ENCODE measurements at places on chromosomes 5 and 9. TPM values are rescaled to one million over a fixed set of nuclear protein-coding genes. Genes with fewer than 3 reads are reported as not detected.
A peak's percentile ranks its signal among the peaks of the same experiment; 100 is the strongest.

DNA sequence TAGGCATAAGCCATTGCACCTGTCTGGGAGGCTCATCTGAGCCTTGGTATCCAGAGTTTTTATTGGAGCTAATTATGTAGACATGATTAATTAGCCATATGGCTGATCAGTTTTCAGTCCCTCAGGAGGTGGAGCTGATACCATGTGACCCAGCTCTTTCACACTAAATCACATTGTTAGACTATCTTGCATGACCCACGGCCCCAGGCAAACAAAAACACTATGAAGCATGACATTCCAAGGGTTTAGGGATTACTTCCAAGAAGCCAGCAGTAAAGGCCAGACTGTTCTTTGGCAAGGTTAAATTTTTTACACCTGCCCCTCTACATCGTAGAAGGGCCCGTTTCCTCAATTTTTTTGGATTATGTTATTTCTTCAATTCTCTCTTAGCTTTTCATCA is 5.0 kb upstream of the C5orf24 start:
- no peak for DNase-seq

- DNase-seq, result peak; percentile 11
Observed at GRCh38 chr5:154523709-154524108, 45.7 kb upstream of the HAND1 start.

DNA sequence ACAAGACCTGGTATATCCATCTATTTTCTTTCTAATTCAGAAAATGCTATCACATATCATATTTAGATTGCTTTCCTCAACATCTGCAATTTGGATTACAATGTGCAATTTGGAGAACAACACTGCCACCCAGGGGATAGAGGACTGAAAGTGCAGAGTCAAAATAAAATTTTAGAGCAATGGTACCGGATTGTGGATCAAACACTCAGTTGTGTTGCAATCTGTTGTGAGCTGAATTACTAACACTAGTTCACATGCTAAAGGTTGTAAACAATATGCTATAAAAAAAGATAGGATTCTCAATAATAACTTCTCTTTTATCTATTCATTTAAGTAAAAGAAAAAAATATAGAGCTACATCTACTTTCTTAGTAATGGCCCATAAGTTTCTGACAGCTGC is 11.9 kb upstream of the SRFBP1 start:
- peak; percentile 31 for DNase-seq

DNA sequence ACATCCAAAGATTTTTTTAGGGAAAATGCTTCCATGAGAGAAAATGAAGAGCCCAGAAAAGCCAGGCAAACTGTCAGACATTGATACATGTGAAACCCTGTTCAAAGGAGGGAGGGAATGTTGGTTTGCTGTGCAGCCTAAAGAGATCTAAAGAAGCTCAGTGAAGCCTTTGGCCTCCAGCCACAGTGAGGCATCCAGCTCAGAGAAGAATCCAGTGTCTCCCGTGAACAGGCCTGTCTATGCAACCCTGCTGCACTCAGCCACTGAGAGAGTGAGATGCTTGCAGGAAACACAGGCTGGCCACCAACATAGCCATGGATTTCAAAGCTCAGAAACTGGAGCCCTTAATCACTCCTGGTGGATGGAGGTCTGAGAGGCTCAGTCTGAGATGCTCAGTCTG is 171.4 kb upstream of the PLCXD3 start:
- no peak for DNase-seq

DNA sequence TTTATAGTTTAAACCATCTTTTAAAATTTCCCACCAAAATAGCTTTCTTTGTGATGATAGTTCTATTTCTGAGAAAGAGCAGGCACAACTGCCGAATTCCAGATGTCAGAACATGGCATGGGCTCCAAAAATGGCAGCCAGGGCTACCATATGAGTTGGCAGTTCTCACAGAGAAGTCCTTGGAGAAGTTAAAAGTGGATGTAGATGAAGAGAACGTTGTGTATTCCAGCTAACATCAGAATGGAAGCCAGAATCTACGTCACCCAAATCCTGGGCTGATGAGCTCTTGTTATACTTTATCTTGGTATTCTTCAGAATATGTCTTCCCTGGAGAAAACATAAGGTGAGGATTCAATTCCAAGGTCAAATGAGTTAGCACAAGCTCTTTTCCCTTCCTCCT is 66.9 kb upstream of the BASP1 start:
- DNase-seq, result no peak

- DNase-seq, result no peak
Observed at GRCh38 chr5:79001471-79001870, 16.4 kb upstream of the ARSB start.

DNA sequence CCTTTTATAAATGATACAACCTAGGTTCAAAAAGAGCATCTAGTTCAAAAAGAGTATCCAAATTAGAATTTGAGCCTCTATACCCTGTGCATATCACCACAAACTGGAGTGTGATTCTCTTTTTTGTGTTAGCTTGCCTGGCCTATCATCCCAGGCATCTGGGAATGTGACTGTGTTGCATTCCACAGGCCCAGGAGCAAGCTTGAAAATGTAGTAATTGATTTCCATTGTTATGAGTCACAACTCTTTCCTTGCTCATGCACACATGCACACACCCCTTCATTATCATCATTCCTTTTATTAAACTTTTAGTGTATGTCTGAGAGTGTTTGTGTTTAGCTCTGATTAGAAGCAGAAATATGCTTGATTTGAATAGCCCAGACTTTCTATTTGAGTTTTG is 75.2 kb downstream of the FCHO2 start:
- DNase-seq, result peak; percentile 44

- DNase-seq, result no peak
Observed at GRCh38 chr9:86062845-86063693, 36.3 kb downstream of the GOLM1 start.

- DNase-seq, result no peak
Observed at GRCh38 chr9:33341182-33341581, 50.9 kb downstream of the NFX1 start.

DNA sequence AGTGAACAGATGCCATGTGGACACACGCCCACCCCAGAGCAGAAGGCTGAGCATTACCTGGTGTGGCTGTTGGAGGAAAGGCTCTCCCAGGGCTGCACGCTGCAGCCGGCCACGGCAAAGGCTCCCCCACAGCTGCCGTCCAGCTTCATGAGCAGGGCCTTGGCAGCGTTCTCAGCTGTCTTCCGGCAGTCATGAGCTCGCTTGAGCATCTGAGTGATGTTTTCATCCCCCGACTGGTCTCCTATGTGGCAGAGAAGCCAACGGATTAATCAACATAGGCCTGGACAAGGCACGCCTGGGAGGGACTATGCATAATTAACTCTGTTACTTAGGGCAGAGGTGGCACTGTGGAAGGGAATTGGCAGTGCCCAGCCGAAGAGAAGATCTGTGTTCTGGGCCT is 87.3 kb downstream of the DCP2 start:
- no peak for DNase-seq

DNA sequence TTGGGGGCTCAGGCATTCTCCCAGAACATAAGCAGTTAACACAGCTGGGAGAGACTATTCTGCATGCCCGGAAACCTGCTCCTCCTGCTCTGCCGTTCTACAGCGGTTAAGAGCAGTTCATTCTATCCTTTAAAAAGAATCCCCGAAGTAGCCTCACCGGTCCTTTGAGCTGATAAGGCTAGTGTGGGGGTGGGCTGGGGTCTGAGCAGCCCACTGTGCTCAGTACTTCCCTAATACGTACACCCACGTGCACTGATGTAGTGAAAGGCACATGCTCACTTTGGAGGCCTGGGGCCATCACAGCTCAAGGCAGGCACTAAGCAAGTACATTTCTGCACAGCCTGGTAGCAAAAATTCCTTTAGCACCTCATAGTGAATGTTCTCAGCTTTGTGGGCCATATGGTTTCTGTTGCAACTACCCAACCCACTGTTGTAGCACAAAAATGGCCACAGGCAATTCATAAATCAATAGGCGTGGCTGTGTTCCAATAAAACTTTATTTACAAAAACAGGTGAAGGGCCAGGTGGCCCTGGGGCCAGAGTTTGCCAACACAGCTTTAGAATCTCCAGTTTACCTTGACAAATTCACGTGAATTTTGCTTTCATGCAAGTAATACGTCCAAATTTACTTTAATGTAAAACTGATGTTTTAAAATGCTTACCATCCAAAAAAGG is 136.4 kb downstream of the ZNF354C start:
- DNase-seq, result no peak

GRCh38 chr5:76704131-76704663 is 11.7 kb upstream of the F2R start:
- DNase-seq, result no peak

GRCh38 chr5:133497608-133498348 is 114.6 kb downstream of the FSTL4 start:
- no peak for DNase-seq

GRCh38 chr9:127137640-127138360 is 15.4 kb upstream of the ANGPTL2 start:
- no peak for DNase-seq

GRCh38 chr5:156460471-156460870 is 133.5 kb downstream of the SGCD start:
- no peak for DNase-seq

DNA sequence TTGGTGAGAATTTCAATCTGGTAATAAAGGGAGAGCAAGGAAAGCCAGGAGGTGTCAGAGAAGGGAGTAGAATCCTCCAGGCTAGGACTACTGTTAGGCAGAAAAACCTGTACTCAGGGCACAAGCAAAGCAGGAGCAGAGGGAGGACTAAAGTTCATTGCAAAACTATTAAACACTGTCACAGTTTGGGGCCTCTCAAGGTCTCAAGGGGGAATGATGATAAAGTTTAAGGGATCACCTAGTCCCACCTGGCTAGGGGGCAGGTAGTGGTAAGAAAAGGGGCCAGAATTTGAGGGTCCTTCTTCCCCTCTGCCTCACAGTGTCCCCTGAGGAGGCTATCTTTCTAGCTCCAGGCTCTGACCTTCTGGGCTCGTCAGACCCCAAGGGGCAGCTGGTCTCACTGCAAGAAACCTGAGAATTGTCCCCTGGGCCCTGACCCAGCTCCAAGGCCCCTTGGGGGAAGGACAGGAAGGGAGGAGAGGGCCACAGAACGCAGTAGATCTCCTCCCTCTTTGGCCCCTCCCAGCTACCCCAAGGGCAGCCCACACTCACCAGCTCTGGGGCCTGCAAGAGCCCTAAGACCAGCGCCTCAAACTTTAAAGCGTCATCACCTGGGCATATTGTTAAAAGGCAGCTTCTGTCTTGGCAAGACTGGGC is 974 bp downstream of the CCDC69 start:
- no peak for DNase-seq

GRCh38 chr5:102811972-102812371 is 56.9 kb downstream of the PAM start:
- no peak for DNase-seq

DNA sequence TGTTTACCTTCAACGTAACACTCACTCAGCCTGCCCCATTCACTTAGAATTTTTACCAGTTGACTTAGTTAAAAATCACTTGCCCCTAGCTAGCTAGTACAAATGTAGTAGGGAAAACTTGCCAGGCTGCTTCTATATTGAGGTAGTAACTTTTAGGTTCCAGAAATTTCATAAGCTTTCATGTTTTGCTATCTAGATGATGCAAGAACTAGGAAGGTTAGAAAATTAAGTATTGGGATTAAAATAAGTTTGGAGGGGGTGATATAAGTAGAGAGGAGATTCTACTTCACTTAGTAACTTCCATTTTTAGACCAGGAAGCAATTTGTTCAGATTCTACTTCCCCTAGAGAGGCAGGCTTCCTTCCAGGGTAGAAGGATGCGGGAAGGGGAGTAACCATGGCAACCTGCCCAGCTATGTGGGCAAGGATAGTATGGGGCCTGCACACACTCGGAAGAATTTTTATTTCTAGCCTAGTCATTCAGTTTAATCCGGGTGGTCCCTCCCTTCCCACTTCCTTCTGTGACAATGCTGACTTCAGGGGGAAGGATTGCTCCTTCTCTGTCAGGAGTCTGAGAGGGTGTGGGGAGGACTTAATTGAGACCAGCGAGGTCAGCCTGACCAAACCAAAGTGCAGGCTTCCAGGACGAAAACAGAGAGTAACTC is 4.2 kb downstream of the DAB2 start:
- no peak for DNase-seq

DNA sequence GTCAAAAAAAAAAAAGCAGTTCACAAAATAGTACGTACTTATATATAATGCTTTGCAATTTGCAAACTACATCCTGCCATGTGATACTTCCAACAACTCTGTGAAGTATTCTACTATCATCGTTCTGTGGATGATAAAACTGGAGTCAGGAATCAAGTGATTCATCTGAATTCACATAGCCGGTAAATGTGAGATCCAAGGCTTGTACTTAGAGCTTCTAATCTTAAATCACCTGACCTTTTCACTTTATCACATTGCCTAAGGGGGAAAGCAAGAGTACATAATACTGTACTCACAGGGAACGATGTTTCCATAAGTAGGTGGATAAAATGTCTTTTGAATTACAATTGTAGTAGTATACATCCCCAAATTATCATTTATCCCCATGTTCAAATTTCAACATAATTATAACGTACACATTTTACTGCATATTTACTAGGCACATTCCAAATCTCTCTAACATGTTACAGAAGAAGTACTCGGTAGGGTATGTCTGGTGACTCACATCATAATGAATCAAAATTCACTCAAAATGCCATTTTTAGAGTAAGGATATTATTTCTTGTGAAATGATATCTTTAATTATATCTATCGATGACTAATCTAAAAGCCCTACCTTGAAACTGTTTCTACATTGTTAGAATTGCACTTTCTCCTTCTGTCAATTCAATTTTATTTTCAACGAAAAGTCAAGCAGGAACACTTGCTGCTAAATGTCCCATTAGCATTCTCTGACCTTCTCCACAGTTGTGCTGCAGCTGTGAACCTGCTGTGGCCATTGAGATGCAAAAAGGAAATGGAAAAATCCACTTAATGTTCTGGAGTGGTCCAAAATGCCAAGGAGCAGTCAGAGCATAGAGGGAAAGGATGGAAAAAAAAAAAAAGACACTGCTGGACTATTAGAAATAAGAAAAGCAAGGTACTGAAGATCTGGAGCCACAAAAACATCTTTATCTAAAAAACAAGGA is 78.9 kb downstream of the OR2K2 start:
- DNase-seq, result no peak

The FOXD4 gene
- polyA plus RNA-seq, result 0.42 TPM

The IGFBPL1 gene
- 1.4 TPM for polyA plus RNA-seq

The CCDC152 gene
- polyA plus RNA-seq, result 13.5 TPM

The SLCO4C1 gene
- 21.1 TPM for polyA plus RNA-seq

The KIF20A gene
- polyA plus RNA-seq, result 41.1 TPM

The SIT1 gene
- polyA plus RNA-seq, result 0.58 TPM

The FIBCD1 gene
- polyA plus RNA-seq, result 0.79 TPM

The TSPAN17 gene
- 39.2 TPM for polyA plus RNA-seq

The GABRA6 gene
- polyA plus RNA-seq, result not detected

The DAB2 gene
- polyA plus RNA-seq, result 235 TPM

The SPAG8 gene
- 6.0 TPM for polyA plus RNA-seq

The PCDHGA9 gene
- polyA plus RNA-seq, result 5.5 TPM

The GOLGA1 gene
- polyA plus RNA-seq, result 16.5 TPM

The GBGT1 gene
- polyA plus RNA-seq, result 1.9 TPM

The NRARP gene
- polyA plus RNA-seq, result 7.4 TPM

The INSL4 gene
- not detected for polyA plus RNA-seq

The ACER2 gene
- 13.9 TPM for polyA plus RNA-seq

The PCDHB11 gene
- 4.6 TPM for polyA plus RNA-seq

The FST gene
- 28.8 TPM for polyA plus RNA-seq

The PSD2 gene
- 3.0 TPM for polyA plus RNA-seq
